Stimulated activated CD8-positive, alpha-beta memory T cell treated with anti-CD3 and anti-CD28 coated beads, Interleukin-4, amount 100 ng/mL, for 4 hours (primary cell): ENCODE measurements at places on chromosomes 4 and X.

GRCh38 chrX:3271834-3272186, 74.6 kb downstream of the MXRA5 start:
- no peak for DNase-seq

- DNase-seq: no peak
These were observed 245.2 kb upstream of the DIPK2B start for GRCh38 chrX:45445745-45446412.

- DNase-seq: no peak
These were observed 349.2 kb upstream of the NOCT start for GRCh38 chr4:138666366-138666765.

DNA sequence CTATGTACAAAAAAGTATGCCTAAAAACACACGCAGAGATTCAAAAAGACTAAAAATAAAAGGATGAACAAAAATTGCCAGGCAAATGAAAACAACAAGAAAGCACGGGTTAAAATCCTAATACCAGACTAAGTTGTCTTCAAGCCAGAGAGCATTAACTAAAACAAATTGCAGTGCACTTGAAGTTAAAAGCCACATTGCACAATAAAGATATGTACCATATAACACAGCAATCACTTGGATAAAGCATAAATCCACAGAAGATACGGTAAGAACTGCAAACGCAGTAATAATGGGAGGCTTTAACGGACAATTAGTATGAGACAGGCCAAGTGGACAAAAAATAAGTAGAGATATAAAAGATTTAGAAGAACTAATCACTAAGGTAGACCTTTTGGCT, 14.9 kb downstream of the CCDC158 start:
- no peak for DNase-seq
